ENCODE measurements at places on chromosomes 16 and 17.

DNA sequence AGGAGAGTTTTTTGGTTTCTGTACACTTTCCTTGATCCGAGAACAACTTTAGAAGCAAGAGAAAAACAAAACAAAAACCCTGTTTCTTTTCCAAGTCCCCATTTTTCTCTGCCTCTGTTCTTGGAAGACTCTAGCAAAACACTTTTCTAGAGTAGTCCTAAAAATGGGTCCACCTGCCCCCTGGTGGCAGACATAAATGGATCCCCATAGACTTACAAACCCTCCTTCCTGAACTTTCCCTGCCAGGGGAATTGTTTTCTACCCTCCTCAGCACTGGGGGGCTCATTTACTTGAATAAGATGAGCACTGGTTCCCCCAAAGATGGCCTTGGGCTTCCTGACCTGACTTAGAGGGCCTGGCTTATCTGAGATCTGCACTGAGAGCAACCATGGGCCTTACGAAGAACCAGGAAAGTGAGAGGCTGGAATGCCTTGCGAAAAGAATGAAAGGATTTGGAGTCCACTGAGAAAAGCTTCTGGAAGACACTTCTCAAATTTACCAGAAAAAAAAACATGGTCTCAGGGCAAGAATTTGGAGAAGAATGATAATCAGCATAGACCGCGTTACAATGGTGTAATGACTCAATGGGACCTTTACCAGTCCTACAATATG, 48.0 kb upstream of the CDYL2 start:
- peak; percentile 32 for DNase-seq

DNA sequence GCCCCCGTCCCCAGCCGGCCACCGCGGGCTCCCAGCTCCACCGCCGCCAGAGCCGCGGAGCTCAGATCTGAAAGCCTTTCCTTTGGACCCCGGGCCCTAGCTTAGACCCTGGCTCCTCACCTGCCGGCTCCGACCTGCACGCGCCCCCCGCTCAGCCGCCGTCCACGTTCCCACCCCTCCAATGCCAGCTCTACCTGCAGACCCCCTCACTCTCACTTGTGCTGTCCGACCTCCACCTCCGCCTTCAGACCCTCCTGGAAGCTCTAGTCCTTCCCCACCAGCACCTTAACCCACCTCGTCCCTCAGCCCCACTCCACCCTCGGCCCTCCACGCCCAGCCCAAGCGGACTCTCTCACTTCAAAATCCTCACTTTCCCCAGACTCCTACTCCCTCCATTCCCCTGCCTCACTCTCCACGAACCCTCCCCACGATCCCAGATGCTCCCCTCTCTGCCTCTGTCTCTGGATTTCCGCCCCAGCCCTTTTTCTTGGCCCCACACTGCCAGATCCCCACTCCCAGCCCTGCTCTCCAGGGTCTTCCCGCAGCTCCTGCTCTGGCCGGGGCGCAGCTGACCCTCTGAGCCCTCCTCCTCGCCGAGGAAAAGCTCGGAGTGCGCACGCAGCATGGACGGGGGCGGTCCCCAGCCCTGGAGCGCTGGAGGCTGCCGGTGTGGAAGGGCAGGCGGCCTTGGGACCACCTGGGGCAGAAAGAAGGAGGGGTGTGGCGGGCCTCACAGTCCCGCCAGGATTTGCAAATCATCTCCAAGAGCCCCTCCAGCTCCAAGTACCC, at the start of gene TMEM114:
TSS of gene TMEM114 (minus strand) at position 612 of the 789 bp plus-strand sequence. CDS start 673 bp downstream, outside the sequence.
- DNase-seq = no peak

GRCh38 chr16:14334366-14335080, 263.4 kb downstream of the MRTFB start:
- no peak for DNase-seq

GRCh38 chr17:51801626-51802025, 356.9 kb downstream of the CA10 start:
- no peak for DNase-seq

- DNase-seq = peak; percentile 94
Observed at GRCh38 chr16:50152351-50152806, 727 bp upstream of the TENT4B start.

GRCh38 chr17:80904036-80904753, 87.4 kb upstream of the CHMP6 start:
- DNase-seq = no peak

DNA sequence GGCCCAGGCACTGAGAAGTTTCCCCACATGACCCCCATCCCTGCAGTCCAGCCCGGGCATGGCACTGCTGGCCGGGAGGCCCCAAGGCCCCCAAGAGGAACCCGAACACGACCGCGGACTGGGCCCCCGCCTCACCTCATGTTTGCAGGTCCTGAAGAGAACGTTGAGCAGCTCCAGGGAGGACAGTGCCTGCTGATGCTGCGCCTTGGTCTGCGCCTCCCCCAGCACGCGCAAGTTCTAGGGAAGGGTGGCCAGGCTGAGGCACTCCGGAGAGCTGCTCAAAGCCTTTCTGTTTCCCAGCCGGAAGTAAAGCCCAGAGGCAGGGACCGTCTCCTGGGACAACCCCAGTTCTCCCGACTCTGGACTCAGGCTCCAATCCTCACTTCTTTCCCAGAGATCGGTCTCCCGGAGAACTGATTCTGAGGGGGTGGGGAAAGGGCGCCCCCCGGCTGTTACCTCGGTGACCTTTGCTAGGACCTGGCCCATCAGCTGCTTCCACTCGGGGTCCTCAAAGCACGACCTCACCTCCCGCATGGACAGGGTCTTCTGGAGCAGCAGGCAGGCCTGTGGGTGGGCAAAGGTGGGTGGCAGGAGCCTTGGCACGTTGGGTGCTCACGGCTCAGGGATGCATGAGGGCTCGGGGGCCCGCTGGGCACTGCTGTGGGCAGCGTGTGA, 13.7 kb downstream of the MYBBP1A start:
- DNase-seq = no peak

DNA sequence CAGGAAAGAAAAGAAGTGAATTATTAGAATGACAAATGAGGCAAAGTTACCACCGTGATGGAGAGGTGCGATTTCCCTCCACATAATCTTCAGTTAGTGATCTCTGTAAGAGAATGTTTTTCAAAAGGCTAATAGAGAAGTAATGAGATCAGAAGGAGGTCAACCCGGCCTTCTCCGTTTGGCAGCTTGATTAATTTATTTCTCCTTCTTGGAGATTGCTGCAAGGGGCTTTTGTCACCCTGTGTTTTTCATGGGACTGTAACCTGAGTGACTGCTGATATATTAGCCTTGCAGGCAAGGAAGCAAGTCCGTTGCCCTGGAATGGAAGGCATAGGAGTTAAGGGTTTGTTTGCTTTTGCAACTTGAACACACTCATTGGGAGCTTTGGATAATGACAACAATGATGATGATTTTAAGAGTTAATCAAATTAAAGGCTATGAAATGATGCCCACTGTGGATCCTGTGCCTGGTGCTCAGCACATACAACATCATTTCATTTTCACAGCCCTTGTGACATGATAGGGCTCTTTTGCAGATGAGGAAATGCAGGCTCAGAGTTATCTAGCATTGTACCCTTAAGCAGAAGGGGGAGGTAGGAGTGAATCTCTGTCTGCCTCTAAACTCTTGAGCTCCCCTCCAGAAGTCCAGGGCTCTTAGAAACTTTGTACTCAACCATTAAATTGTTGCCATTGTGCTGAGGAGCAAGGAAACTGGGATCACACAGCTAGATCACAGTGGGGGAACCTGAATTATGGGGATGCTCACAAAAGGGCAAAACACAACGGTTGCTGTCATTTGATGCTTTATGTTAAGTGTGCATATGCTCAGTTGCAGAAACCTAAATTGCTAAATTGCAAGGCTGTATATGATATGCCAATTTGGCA, 226.3 kb downstream of the WWOX start:
- no peak for DNase-seq

- DNase-seq = no peak
Observed at GRCh38 chr17:81500047-81500446, 12.6 kb downstream of the ACTG1 start.

GRCh38 chr17:49201481-49201927, 8.9 kb downstream of the GNGT2 start:
- DNase-seq = no peak

DNA sequence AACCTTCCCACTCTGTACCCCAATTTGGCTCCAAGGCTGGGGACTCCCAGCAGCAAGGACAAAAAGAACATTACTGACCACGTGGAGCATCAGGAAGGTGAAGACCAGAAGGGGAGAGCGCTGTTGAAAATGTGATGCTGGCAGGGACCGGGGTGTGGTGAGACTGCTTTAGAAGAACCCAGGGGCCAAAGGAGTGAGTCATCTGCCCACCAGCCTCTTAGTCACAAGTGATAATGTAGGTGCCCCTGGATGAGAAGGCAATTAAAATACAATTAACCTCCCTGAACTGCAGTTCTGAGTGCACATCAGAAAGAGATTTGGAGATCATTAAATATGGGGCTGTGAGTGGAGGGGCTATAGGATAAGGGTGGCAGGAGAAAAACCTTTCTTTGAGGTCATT, 366.6 kb upstream of the CCL2 start:
- DNase-seq = no peak

GRCh38 chr17:64172510-64172909, 42.6 kb upstream of the ERN1 start:
- no peak for DNase-seq

- DNase-seq = no peak
Observed at GRCh38 chr17:77468897-77469296, 328.1 kb downstream of the SEC14L1 start.

- DNase-seq = no peak
Observed at GRCh38 chr17:32120141-32120540, 22.2 kb upstream of the RHOT1 start.

- DNase-seq = no peak
Observed at GRCh38 chr16:86509759-86510464, 415 bp upstream of the FOXF1 start.

GRCh38 chr17:29063992-29064391, 21.1 kb downstream of the PIPOX start:
- no peak for DNase-seq

DNA sequence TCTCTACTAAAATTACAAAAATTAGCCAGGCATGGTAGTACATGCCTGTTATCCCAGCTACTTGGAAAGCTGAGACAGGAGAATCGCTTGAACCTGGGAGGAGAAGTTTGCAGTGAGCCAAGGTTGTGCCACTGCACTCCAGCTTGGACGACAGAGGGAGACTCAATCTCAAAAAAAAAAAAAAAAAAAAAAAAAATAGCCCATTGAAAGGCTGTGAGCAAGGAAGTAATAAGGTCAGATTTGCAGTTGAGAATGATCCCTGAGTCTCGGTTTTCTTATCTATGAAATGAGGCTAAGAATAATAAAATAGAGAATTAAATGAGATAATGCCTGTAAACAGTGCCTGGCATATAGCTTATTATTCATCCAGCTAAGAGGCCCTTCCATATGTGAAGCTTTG, 1.3 kb upstream of the PDK2 start:
- no peak for DNase-seq

GRCh38 chr17:65198653-65199382, 61.6 kb downstream of the RGS9 start:
- peak; percentile 74 for DNase-seq

GRCh38 chr16:66925322-66925840, at the start of gene RRAD:
RRAD (minus strand) TSS chr16:66925535; CDS start chr16:66925179, 356 bp downstream.
- no peak for DNase-seq

GRCh38 chr16:12763517-12763916, 40.2 kb downstream of the CPPED1 start:
- no peak for DNase-seq

DNA sequence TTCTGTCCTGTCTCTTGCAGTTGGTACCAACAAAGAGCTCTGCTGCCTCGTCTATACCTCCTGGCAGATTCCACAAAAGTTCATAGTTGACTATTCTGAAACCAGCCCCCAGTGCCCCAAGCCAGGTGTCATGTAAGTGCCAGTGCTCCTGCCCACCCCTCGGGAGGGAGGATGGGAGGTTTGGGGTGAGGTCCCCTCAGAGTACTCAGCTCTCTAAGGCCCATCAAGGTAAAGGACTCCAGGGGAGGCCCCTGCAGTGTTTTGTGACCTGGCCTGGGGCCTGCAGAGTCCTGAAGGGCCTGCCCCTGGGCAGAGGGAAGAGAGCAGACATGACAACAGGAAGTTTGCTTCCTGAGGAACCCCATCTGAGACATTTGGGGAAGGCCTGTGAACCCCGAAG, 6.4 kb downstream of the CCL18 start:
- no peak for DNase-seq

- no peak for DNase-seq
Observed at GRCh38 chr17:64662774-64663367, 764 bp upstream of the SMURF2 start.

- DNase-seq = peak; percentile 87
Observed at GRCh38 chr17:75124041-75124818, 7.3 kb downstream of the NT5C start.

DNA sequence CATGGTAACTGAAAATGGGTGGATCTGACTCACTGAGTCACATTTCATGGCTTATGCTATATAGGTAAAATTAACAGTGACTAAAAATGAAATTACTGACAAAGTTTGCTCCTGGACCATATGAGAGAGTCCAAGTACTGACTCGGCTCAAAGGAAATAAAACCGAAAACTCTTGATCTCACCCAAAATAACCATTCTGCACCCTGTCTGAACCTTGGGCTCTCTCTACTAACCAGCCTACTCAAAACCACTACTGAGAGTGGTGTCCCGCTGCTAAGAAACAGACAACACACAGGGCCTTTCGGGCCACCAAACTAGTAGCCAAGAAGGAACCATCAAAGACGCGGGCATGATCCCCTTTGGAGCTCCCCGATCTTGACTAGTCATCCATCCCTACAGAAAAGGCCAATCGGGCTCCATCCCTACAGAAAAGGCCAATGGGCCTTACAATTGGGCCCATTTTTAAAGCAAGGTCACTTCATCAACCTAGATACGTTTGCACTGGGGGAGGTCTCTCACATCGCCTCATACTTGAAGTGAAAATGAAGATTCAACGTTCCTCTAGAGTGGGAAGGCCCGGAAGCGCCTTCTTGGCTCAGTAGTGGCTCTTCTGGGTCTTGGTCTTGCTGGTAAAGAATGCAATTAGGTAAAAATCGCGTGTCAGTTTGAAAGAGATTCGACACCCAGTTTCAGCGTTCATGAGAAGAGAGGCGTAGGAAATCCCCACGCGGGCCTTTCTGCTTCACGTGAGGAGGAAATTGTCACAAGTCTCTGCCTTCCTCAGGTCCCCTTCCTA, 720 bp upstream of the ZPBP2 start:
- peak; percentile 89 for DNase-seq

GRCh38 chr17:52660692-52661091, 502.2 kb upstream of the CA10 start:
- DNase-seq = no peak

GRCh38 chr17:17206124-17206912, at the start of gene PLD6:
PLD6 (minus strand) TSS chr17:17206333; CDS start chr17:17206286, 47 bp downstream.
- DNase-seq = peak; percentile 97

DNA sequence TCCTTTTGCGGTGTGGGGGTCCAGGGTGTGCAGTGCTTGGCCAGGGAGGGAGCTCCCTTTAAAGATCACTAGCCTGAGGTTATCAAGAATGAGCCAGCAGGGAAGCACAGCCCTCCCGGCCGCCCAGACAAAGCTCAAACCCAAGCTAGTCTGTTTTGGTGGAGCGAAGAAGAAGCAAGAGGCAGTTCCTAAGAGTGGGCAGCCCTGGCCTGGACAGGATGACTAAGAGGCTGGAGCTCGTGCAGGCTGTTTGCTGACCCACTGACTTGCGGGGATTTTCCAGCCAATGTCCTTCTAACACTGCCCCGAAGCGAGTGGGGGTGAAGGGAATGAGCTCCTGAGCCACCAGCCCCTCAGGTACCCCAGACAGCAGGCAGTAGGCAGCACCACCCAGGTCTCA, 134.4 kb downstream of the COPRS start:
- no peak for DNase-seq
